ENCODE measurements at places on chromosomes 7 and 10. TPM values are rescaled to one million over a fixed set of nuclear protein-coding genes. Genes with fewer than 3 reads are reported as not detected.

Gene PKD1L1
- 2.1 TPM for total RNA-seq

Gene TES
- 94.1 TPM for total RNA-seq

Gene RARRES2
- total RNA-seq: not detected

Gene ANKRD61
- 0.07 TPM for total RNA-seq

Gene SOSTDC1
- total RNA-seq: not detected

Gene CPA1
- not detected for total RNA-seq

Gene GPR146
- total RNA-seq: 29.8 TPM

Gene C7orf33
- total RNA-seq: not detected

Gene HOXA1
- total RNA-seq: 1.0 TPM

Gene SEM1
- 231 TPM for total RNA-seq

Gene PKD2L1
- not detected for total RNA-seq

Gene RPS24
- total RNA-seq: 2,410 TPM

Gene GFRA1
- 2.1 TPM for total RNA-seq

Gene CALHM3
- not detected for total RNA-seq

Gene NAT16
- not detected for total RNA-seq

Gene CALML5
- not detected for total RNA-seq

Gene TMEM140
- 13.4 TPM for total RNA-seq

Gene SAMD9
- 13.3 TPM for total RNA-seq

Gene CLCN1
- total RNA-seq: not detected

Gene OPN1SW
- total RNA-seq: not detected

Gene OR2A5
- not detected for total RNA-seq

Gene C10orf67
- not detected for total RNA-seq

Gene BTBD16
- total RNA-seq: not detected

Gene ARHGAP21
- total RNA-seq: 73.9 TPM

Gene CYP3A5
- total RNA-seq: not detected

Gene CC2D2B
- total RNA-seq: 0.04 TPM

Gene NANOS1
- total RNA-seq: 0.11 TPM

Gene GJC3
- not detected for total RNA-seq

Gene VGF
- total RNA-seq: not detected

Gene SLC25A28
- total RNA-seq: 18.1 TPM

Gene FRMPD2
- total RNA-seq: not detected

Gene OPN4
- total RNA-seq: not detected

Gene TMEM270
- not detected for total RNA-seq

Gene TFPI2
- 79.2 TPM for total RNA-seq

Gene ANXA8
- total RNA-seq: not detected

Gene CTAGE4
- 0.07 TPM for total RNA-seq

Gene TEX36
- total RNA-seq: not detected

Gene GPAM
- total RNA-seq: 13.5 TPM

Gene MDFIC
- 16.2 TPM for total RNA-seq

Gene ADRA2A
- 0.49 TPM for total RNA-seq

Gene HMX2
- total RNA-seq: not detected

Gene SEMA3E
- total RNA-seq: not detected

Gene FAM25C
- not detected for total RNA-seq

Gene GDF10
- not detected for total RNA-seq

Gene CYP3A4
- total RNA-seq: not detected

Gene CYP26C1
- total RNA-seq: 0.33 TPM

Gene NRF1
- total RNA-seq: 16.3 TPM

Gene ADAM22
- 1.5 TPM for total RNA-seq

Gene LGI1
- total RNA-seq: not detected

Gene CYP3A7
- not detected for total RNA-seq

Gene SPDYE6
- total RNA-seq: not detected

Gene CTAGE15
- 0.13 TPM for total RNA-seq

Gene ZNF804B
- not detected for total RNA-seq

Gene COMMD3
- 37.1 TPM for total RNA-seq
